ENCODE measurements at places on chromosomes 7 and 10.

GRCh38 chr10:70756700-70757360 lies 28.3 kb downstream of the TBATA start:
- DNase-seq: no peak

DNA sequence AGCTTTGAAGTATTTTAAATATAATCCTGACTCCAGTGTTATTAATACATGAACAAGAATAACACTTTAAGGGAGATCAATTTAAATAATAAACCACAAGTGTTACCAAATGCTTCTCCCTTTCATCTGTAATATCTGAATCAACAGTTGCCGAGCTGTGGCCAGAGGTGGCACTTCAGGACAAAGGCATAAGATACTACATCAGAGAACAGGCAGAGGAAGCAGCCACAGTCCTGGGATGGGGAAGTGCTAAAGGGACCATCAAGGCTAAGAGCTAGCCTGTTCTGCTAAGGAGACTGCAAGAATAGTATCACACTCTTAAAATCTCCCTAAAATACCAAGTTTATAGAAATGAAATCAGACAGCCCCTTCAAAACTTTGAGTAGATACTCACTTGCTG lies 378.2 kb upstream of the PRKCQ start:
- DNase-seq: peak; percentile 5

DNA sequence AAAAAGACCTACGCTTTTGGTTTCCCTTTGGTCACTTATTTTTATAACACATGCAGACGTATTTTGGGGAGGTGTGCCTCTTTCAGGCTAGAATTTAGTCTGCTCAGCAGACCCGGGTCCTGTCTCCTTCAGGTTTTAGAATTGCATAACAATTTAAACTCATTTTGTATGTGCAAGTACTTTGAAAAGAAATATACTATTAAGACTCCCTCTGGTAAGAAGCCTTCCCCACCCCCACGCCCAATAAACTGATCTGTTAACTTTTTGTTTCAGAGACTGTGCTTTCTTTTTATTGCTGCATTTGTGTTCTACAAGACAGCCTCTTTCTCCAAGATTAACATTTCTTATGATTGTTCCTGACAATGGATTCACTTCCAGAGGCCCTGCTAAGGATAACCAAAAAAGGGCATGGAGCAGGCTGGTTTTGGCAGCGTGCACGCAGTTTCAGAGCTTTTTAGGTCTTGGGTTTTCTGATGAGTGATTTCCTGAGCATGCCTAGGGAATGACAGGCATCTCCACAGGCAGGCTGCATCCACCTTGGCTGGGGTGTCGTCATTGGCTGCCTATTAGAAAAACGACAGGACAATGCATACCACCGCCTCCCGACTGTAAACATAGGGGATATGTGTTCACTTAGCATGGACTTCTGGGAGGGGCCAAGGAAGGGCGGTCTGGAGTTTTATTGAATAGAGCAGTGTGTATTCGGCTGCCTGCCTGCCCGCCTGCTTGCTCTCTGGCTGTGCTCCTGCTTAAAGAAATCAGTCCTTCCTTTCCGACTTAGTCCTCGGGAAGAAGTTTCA lies at the start of gene CALD1:
Gene CALD1 (plus strand): TSS at position 694 of the 800 bp plus-strand sequence. CDS start 88,100 bp downstream, outside the sequence.
- peak; percentile 90 for DNase-seq

GRCh38 chr7:100363098-100363497 lies 5.2 kb downstream of the PILRB start:
- DNase-seq: no peak

- peak; percentile 60 for DNase-seq
Measured at GRCh38 chr7:18570890-18571478, 75.4 kb downstream of the HDAC9 start.

GRCh38 chr10:122342293-122343134 lies 32.0 kb upstream of the PLEKHA1 start:
- peak; percentile 4 for DNase-seq

GRCh38 chr7:141402277-141402996 lies 148.8 kb upstream of the AGK start:
- DNase-seq: no peak

DNA sequence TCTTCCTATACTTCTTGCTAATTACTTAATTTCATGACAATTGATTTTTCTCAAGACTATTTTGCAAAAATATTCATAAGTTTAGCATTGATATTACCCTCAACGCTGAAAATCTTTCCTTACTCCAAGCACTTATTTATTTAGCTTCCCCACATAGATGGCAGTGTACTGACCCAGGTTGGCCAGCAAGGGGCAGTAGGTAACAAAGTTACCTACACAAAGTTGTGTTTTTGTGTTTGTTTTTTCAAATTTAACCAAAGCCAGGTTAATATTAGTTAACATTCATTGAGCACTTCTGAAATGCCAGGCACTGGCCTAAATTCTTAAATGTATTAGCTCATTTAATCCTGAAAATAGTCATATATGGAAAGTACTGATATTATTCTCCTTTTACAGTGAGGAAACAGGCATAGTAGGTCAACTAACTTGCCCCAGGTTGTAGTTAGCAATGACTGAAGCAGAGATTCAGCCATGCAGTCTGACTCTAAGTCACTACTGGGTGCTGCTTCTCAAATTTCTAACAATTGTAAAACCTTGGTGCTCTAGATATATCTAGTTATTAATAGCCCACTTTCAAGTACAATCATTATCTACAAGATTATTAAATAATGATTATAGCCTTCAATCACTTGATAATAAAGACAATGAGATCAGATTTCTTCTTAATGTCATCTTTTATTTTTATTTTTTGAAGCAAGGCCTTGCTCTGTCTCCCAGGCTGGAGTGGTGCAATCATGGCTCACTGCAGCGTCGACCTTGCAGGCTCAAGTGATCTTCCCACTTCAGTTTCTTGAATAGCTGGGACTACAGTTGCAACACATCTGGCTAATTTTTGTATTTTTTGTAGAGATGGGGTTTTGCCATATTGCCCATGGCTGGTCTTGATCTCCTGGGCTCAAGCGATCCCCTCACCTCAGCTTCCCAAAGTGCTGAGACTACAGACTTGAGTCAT lies 5.8 kb upstream of the GGCT start:
- DNase-seq: peak; percentile 51

DNA sequence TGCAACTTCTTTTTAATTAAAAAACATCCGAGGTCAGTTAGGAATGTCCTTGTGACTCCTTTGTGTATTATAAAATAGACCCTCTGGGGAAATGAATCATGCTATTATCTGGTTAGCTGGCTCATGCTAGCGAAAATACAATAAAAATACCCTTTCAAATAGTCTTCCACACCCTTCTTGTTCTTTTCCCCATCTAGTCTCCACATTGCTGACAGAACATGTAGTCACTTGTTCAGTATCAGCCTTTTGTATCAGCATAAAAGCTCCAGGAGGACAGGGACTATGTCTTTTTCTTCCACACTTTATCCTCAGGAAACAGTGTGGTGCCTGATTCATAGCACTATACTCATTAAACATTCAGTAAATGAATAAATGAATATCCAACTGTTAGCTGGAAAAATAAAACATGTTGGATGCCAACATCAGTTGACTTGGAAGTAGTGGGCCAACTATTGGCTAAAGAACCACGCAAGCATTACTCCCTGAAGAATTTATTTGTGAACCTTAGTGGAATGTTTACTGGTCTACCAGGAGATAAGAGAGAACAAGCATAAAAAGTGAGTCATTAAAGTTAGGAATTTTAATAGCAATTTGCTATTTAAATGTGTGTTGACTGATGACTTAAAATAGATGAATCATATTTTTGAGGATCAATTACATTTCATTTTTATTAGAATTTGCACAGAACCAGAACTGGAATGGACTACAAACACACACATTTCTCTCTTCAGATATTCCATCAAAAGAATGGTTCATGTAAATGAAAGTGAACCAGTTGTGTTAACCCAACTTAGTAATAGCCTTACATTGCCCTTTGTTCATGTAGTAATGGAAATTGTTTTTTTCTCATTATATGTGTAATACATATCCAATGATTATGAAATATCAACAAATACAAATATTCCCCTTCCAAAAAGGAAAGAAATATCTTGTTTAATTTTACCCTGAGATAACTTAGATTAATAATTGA lies 129.6 kb downstream of the DKK1 start:
- DNase-seq: no peak

- no peak for DNase-seq
Measured at GRCh38 chr10:122208571-122209430, 62.3 kb upstream of the BTBD16 start.

- no peak for DNase-seq
Measured at GRCh38 chr7:49848211-49848841, 74.9 kb downstream of the VWC2 start.

DNA sequence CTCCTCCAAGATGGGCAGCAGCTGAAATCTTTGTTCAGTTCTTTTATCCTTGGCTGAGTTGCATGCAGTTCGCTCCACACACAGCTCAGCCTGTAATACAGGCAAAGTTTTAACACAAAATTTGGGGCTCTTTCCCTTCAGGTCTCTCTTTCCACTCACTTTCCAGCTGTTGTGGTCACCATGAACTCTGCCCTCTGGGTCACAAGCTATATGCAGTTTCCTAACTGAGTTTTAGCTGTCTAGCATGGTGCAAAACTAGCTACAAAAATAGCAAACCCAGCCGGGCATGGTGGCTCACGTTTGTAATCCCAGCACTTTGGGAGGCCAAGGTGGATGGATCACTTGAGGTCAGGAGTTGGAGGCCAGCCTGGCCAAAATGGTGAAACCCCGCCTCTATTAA lies 53.2 kb downstream of the ABI1 start:
- no peak for DNase-seq

- DNase-seq: no peak
Measured at GRCh38 chr10:36425131-36425797, 700.1 kb upstream of the ANKRD30A start.

DNA sequence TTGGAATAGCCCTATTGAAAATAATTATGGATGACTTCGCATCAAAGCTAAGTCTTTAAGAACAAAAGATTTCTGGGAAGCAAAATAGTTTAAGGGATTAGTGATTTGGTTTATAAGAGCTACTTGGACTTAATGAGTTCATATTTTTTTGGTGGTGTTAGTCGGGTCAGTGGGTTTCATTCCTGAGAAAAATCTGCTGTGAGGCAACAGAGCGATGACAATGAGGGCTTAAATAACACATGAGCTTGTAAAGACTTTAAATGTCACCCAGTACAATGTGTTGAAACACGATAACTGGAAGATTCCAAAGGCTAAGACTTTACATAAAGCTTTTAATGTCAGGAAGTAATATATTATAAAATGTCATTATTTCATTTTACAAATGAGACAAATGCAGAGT lies 178.8 kb downstream of the ARL4A start:
- no peak for DNase-seq

DNA sequence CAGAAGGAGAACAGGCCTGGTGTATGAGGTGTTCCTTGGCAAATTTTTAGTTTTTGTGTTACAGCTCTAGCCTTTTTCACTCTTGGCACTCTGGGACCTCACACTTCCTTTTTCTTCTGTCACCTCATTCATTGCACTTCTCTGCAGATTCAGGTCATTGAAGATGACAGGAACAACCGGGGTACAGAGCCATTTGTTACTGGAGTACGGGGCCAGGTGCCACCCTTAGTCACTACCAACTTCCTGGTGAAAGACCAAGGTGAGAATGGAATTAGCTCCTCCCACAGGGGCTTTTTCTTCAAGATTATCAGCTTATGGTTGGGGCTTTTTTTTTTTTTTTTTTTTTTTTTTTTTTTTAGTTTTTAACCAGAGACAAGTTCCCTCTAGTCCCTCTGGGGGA lies 18.5 kb upstream of the CHCHD1 start:
- DNase-seq: no peak

- no peak for DNase-seq
Measured at GRCh38 chr7:132256721-132257212, 319.5 kb downstream of the PLXNA4 start.

- DNase-seq: no peak
Measured at GRCh38 chr10:3068201-3068967, 1.0 kb downstream of the PFKP start.

- DNase-seq: no peak
Measured at GRCh38 chr10:90373911-90374310, 483.9 kb downstream of the HTR7 start.

- no peak for DNase-seq
Measured at GRCh38 chr10:61313460-61313859, 139.7 kb downstream of the TMEM26 start.

DNA sequence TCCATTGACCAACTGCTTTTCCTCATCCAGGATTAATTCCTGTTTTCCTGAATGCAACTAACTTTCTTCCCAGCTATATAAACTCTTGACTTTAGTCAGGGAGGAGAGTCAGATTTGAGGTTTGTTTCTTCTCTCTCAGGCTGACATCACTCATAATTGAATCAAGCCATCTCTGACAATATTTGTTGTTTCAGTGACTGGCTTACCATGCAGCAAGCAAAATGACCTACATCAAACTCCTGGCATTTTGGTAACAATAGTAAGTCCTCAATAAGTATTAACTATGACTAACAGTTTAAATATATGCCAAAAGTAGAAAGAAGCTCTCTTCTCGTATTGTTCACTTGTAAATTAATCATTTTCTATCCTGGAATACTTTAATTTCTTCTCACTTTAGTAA lies 625.7 kb upstream of the KCND2 start:
- no peak for DNase-seq

GRCh38 chr10:18400906-18401245 lies 250.5 kb downstream of the NSUN6 start:
- peak; percentile 48 for DNase-seq

GRCh38 chr10:115827231-115828009 lies 445.6 kb downstream of the GFRA1 start:
- DNase-seq: no peak

GRCh38 chr7:41709621-41710020 lies 6.7 kb upstream of the INHBA start:
- DNase-seq: no peak

DNA sequence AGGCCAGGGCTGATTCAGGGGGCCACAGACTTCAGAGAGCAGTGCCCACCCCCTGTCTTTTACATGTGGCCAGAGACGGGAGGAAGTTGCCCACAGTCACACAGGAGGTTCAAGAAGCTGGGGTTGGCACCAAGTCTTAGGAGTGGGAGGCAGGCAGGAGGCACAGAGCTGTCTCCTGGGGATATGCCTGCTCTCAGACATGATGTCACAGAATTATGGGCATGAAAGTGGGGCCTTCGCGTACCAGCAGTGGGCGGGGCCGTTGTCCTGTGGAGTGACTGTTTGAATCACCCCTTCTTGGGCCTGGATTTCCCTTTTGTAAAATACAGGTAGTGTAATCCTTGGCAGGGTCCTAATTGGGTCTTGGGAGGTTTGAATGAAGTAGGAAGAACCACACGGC lies 81.2 kb upstream of the PPIF start:
- no peak for DNase-seq

DNA sequence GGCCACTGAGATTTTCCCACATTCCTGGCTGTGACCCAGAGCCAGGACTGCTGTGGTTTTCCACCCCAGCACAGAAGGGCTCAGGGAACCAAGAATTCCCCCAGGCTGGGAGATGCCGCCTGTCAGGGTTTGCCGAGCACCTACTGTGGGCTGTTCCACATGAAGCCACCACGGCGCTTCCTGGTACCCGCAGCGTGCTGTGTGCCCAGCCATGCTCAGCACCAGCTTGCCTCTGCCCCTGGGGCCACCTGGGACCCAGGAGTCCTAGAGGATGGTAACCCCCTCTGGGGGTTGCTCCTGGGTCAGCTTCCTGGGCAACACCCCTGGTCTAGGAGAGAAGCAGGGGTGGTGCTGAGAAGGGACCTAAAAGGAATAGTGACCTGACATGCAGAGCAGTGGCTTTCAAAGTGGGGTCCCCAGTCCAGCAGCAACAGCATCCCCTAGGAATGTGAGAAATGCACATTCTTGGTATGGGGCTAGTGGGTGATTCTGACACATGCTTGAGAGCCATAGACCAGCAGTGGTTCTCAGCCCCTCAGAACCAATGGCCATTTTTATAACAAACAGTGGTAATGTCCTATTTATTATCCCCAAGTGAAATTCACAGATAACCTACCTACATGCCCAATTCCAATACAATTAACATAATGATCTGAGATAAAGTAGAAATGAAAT lies 53.4 kb downstream of the TSPAN15 start:
- DNase-seq: no peak

- no peak for DNase-seq
Measured at GRCh38 chr10:117568334-117568733, 25.8 kb downstream of the EMX2 start.
